Heart right ventricle (tissue), 16 donors: ENCODE measurements at places on chromosomes 11 and 22. TPM values are rescaled to one million over a fixed set of nuclear protein-coding genes. Genes with fewer than 3 reads are reported as not detected.

DNA sequence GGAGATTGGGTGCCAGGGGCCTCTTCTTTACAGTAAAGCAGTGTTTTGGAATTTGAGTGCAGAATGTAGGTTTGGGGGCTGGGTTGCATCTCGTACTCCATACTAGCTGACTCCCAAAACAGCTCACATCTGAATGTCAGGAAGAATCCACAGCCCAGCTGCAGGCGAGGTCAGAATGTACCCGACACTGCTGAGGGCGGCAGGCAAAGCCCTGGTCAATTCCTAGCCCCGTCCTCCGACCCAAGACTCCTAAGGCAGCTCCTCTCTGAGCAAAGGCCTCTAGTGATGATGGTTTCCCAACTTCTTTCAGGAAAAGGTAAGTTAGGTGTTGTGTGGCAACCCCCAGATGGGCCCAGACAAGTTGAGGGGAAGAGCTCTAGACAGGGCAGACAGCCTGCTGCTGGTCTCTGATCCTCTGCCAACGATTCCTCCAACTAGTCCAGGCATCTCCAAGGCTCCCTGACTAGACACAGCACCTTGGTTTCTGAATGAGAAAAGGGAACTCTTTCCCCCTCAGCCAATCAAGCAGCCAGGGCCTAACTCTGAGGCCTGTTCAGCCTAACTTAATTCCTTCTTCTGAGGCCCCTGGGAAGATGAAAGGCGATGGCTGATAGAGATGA, 8.6 kb downstream of the LARGE2 start:
- no peak for DNase-seq

- peak; percentile 14 for DNase-seq
Observed at GRCh38 chr11:88552379-88553062, 215.0 kb upstream of the CTSC start.

IFITM1 gene
- 67.8 TPM for total RNA-seq

DNA sequence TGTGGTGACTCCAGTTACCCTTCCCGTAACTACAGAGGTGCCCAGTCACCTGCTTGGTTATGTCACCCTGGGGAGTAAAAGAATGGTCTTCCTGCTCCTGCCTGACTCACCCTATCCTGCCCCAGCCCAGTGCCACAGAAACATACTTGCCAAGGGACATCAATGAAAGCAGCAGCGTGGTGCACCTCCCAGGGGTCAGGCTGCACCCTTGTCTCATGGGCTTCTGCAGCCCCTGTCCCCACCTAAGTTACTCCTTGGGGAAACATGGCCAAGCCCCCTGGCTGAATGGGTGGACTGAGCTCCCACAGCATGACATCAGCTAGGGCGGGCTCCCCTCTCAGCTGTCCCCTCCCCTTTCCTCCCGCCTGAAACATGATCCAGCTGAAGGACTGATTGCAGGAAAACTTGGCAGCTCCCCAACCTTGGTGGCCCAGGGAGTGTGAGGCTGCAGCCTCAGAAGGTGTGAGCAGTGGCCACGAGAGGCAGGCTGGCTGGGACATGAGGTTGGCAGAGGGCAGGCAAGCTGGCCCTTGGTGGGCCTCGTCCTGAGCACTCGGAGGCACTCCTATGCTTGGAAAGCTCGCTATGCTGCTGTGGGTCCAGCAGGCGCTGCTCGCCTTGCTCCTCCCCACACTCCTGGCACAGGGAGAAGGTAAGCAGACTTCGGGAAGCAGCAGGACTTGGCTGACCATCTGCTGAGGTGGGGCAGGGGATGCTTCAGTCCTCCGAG, at the start of gene HTR3A:
HTR3A (plus strand) TSS at position 368 of the 730 bp plus-strand sequence; CDS start at position 586, 218 bp downstream.
- peak; percentile 63 for DNase-seq

ARFIP2 gene
- 13.7 TPM for total RNA-seq

GRCh38 chr11:47087801-47088200, 88.9 kb downstream of the ARFGAP2 start:
- DNase-seq, result no peak

DNA sequence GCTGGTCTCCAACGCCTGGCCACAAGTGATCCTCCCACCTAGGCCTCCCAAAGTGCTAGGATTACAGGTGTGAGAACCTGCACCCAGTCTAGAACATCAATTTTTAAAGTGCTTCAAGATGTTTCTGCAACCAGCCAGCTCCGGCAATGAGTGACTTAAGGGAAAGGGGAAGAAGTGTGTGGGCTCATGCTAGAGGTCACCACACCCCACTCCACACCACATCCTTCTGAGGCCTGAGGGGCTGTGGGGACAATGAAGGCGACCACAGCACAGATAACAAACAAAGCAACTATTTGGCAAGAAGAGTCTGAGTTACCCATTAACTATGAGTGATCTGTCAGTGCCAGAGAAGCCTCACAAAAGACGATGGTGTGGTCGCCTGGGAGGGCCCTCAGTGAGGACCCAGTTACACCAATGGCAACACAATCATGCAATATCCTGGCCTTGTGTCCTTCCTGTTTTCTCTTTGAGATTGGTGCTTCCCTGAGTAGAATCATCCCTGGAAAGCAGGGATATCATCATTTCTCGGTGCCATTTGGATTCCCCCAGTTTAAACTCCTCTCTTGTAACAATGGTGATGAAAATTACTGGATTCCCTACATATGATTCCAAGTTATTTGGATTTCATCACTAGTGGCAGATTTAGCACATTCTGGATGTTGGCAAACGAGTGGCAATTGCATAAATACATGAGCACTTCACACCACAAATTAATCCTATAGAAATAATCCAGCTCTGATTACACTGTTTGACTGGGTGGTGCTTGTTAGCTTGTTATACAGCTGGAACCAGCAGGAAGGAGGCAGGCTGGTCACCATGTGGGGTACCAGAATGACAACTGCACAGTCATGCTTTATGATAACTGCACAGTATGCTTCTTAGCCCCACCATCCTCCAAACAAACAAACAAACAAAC, 18.4 kb downstream of the ABTB2 start:
- no peak for DNase-seq

KMT2A gene
- 44.0 TPM for total RNA-seq

DNA sequence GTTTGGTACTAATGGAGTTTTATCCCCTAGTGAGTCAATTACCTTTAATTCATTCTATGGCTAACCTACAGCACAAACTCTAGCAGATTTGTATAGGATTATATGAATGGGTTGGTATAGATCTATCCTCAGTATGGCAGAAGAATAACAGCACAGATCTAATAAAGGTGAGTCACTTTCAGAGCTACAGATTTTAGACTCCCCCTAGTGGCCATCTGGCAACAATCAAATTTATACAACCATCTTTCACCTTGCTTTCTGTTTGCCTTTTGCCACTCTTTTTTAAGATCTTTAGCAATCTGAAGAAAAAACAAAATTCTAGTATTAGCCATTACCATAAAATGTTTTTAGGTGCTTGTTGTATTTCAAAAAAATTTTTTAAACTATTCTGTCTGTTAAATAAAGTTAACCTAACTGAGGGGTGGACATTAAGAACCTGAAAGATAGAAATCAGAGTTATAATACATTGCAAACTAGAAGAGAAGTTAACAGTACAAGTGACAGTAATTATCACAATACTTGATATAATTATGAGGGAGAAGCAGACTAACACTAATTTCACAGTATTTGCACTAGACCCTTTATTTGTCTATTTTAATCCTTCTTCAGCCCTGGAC, 25.8 kb downstream of the DDIAS start:
- DNase-seq, result peak; percentile 20

IRAG1 gene
- 6.5 TPM for total RNA-seq

DNA sequence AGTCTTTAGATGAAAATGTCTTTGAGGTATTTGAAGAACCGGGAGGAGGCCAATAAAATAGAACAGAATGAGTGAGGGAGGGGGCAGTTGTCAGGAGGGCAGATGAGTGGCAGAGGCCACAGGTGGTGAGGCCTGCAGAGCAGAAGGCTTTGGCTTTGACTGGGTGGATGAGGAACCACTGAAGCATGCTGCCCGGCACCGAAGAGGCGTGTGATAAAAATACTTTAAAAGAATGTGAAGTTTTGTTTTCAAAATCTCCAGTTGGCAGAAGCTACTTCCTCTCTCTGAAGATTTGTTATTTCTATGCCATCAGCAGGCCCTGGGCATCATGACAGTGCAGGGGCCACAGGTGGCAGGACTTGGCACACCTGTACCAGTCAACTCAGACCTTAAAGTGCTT, 6.3 kb downstream of the MS4A12 start:
- no peak for DNase-seq

GRCh38 chr11:114194702-114195101, 101.5 kb upstream of the NNMT start:
- no peak for DNase-seq

KCNJ11 gene
- 12.9 TPM for total RNA-seq

DNA sequence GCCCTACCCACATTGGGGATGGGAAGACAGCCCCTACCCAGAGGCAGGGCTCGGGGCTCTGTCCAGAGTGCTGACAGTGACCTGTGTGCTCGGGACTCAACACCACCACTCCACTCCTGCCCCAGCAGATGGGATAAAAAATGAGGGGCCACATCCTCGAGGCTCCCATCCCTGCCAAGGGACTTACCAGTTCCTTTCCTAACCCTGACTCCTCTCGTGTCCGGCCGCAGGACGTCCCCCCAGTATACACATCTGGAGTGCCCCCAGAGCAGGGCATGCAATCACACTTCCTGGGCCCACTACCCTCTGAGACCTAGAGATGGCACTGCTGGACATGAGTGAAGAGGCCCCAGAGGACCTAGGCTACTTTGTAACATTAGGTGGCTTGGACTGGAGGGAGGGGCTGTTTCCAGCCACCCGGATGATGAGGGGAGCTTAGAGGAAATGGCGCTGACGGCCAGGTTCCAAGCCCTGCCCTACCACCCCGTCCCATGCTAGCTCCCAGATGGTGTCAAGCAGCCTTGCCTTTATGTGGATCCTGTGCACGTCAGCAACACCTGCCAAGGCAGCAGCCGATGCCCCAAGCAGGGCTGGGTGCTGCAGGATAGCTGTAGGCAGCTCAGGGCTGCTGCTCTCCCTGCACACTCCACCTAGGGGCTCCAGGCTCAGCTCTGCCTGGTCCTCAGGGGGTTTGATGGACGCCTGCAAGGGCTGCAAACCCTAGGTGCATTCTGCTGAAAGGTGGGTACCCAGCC, 86.6 kb downstream of the DGCR2 start:
- no peak for DNase-seq

HSPB2 gene
- 24.0 TPM for total RNA-seq

DNA sequence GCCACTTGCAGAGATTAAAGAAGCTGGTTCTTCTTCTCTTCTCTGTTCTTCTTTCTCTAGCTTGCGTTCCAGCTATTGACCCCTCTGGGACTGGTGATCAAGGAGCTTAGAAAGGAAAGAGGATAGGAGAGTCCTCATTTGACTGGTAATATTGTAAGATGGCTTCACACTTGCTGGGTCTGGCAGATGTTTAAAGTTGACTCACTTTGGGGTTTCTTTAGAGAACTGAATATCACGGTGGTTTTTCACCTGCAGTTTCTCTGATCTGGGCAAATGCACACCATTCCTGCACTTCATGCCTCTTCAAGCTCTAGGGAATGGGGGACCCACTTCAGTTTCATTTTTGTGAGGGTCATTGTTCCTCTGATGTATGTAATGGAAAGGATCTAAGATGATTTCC, 41.8 kb upstream of the DEUP1 start:
- no peak for DNase-seq

SEPTIN3 gene
- total RNA-seq, result not detected

- no peak for DNase-seq
Observed at GRCh38 chr11:30652801-30653200, 66.6 kb upstream of the MPPED2 start.

GRCh38 chr11:93169143-93169542, 28.6 kb downstream of the SLC36A4 start:
- DNase-seq, result no peak

DNA sequence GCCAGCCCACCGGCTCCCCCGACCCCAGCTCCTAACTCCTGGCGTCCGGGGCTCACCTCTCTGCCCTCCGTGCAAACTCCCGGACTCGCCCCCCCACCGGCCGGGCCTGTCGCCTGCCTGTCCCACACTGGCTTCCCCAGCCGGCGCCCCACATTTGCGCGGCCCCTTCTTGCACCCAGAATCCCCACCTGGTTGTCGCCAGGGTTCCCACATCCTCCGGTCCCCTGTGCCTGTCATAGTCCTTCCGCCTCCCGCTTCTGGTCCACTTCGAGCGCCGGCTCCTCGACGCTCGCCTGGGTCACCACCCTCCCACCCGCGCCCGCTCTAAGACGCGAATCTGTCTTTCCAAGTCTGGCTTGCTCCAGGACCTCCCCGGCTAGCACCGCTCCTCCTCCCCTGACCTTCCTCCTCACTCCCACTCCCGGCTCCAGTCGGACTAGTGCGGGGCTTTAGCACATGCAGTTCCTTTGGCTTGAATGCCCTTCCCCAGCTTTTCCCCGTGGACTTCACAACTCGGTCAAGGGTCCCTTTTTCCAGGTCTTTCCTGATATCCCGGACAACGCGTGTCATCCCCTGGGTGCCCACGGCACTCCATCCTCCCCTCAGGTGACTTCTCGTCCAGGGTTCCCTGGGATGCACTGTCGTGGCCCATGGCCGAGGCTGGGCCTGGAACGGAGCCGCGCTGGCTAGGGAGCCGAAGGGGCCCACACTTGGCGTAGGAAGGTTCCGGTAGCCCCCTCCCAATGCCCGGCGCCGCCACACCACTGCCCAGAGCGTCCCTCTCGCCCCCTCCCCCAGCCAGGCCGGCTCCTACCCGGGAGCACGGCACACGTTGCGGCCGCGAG, 635 bp downstream of the SCARF2 start:
- DNase-seq, result no peak

- no peak for DNase-seq
Observed at GRCh38 chr22:40690370-40690769, 11.1 kb downstream of the MCHR1 start.

GRCh38 chr11:764322-765024, 12.8 kb downstream of the GATD1 start:
- no peak for DNase-seq

GRCh38 chr11:130369713-130370112, 55.0 kb upstream of the ZBTB44 start:
- DNase-seq, result no peak

DNA sequence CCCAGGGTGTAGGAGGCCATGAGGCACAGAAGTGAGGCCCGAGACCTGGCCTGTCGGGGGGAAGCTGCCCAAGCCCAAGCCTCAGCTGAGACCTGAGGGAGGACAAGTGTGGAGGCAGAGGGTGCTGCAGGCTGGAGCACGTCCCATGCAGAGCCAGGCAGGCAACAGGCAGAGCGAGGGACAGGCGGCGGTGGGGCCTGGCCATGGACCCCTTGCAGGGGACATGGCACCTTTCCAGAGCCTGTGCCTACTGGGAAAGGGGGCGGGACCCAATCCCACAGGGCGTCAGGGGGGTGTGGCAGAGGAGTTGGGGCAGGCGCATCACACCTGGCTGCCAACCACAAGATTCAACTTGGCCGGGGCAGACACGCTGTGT, 4.3 kb downstream of the TNNI2 start:
- no peak for DNase-seq

DNA sequence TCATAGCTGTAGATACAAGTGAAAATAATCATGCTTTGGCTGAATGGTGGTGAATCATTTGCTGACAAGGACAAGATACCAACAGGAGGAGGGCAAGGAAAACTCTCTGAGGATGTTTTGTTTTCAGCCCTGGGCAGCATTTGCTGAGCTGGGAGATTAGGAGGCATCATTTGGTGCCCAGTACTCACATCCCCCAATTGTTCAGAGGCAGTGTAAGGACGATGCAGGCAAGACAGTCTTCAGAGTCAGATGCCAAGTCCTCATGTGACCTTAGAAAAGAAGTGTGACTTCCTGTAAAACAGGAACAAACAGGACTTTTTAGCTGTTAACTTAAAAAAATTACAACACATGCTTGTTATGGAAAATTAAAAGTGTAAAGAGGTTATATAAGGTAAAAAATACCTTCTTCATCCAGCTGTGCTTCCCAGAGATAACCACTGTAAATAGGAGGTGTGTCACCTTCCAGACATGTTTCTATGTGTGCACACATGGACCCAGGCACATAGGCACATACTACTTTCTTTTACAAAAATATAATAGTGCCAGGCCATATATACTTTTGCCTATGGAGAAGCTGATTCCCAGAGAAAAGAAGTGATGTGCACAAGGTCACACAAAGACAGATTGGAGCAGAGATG, 18.0 kb downstream of the CNTF start:
- no peak for DNase-seq
